ENCODE measurements at places on chromosomes 12 and 14.

DNA sequence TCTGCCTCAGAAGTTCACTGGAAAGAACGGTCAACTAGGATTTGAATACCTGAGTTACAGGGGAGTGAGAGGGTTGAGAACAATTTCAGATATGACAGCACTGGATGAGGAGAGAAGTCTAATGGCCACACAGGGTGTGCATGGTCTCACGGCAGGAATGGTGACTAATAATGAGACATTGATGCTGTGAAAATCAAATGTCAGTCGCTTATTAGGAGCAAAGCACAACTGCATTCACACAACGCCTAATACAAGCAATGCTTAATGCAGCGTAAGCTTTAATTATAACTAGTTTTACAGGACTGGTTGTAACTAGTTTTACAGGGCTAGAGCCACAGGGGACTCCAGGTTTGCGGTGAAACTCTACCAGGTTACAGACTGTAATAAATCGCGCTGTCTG, 23.4 kb upstream of the PRIMA1 start:
- DNase-seq = no peak

DNA sequence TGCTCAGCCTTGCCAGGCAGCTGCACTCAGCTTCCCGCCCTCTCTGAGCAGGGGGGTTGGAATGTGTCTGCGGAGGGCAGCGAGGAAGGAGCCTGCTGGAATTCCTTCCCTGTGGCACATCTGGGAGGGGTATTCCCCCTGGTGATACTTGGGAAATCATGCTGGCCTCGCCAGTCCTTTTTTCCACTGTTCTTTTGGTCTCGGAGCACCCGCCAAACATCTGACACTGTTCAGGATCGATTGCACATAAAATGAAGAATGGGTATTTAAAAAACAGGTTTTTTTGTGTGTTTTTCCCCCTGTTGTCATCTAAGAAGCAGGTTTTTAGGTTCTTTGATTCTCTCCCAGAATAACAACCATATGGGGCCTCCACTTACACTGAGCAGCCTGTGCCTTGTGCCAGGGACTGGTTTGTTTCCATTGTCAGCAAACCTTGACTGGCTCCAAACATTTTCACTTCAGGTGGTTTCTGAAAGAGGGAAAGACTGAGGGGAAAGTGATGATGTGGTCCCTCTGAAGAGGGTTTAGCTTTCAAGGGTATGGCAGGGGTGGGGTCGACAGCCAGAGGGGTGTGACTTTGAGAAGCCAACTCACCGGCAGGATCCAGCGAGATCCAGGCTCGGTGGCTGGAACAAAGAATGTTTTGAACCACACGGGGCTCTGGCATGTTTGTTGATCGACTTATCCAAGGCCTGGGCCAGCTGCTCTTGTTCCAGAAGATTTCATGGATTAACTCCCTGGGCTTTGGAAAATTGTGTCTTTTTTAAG, 215.1 kb downstream of the CACNA1C start:
- no peak for DNase-seq

DNA sequence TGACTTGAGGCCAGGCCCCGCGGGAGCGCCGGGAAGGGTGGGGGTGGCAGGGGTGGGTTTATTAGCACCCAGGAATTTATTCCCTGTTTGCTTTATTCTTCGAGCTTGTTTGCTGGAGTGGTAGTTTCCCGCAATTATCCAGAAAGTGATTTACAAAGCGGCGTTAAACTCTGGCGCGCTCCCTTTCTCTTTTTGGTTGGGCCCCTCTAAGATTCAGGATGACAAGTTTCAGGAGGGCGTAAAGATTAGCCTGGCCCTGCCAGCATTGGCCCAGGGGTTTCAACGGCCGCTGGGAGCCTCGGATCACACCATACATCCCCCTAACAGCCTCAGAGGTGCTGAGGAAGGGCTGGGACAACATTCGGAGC, 444 bp upstream of the NKX2-8 start:
- DNase-seq = no peak

DNA sequence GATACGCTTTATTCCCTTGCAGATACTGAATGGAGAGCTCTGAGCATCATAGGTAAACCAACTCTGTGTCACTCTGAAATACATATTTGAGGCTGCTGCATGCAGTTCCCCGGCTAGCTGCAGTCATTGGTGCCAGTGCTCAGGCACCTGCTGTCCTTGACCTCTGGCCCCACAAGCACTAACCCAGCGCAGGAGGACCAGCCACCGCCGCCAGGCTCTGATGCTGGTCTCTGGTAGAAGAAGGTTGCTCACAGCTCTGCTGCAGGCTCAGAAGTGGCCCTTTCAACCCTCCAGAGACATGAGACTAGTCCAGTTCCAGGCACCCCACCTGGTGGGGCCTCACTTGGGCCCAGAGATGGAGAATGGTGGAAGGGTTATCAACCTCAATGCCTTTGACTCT, 34.5 kb upstream of the PTPRB start:
- no peak for DNase-seq

- no peak for DNase-seq
Measured at GRCh38 chr12:13571035-13571434, 374.5 kb downstream of the EMP1 start.
